ENCODE measurements at places on chromosomes 7 and 10. TPM values are rescaled to one million over a fixed set of nuclear protein-coding genes. Genes with fewer than 3 reads are reported as not detected.

GRCh38 chr7:139735466-139735865, 42.3 kb downstream of the HIPK2 start:
- DNase-seq = no peak

DNA sequence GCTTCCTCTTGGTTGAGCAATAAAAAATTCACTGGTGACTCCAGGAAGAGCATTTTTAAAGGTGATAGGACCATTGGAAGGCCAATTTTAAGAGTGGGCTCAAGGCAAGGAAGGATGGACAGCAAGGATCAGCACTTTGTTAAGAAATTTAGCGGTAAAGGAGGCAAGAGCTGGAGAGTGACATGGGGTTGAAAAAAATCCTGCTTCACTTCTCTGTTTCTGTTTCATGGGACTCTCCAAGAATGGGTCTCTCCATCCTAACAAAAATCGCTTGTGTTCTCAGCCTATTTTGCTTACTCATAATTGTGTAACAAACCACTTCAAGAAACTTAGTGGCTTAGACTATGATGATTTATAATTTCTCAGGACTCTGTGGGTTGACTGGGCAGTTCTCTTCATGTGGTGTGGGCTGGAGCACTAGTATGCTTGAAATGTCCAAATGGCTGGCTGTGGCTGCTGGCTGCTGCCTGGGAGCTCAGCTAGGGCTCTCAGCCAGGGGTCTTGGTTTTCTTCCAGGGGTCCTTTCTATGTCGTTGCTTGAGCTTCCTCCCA, 59.8 kb upstream of the ZNRF2 start:
- no peak for DNase-seq

GRCh38 chr10:119705434-119705831, 20.4 kb upstream of the INPP5F start:
- no peak for DNase-seq

GRCh38 chr10:126691456-126691855, 21.0 kb upstream of the C10orf90 start:
- DNase-seq = no peak

Gene KRIT1
- total RNA-seq = 37.8 TPM

GRCh38 chr10:17216217-17216900, 11.7 kb upstream of the VIM start:
- DNase-seq = no peak

- no peak for DNase-seq
Observed at GRCh38 chr7:115475206-115475605, 553.3 kb downstream of the MDFIC start.

Gene ANKRD30A
- not detected for total RNA-seq

Data from upper lobe of left lung (tissue), 6 donors.